ENCODE measurements at places on chromosomes 2 and 18.

- DNase-seq, result no peak
Measured at GRCh38 chr2:105747991-105748390, 3.3 kb downstream of the NCK2 start.

DNA sequence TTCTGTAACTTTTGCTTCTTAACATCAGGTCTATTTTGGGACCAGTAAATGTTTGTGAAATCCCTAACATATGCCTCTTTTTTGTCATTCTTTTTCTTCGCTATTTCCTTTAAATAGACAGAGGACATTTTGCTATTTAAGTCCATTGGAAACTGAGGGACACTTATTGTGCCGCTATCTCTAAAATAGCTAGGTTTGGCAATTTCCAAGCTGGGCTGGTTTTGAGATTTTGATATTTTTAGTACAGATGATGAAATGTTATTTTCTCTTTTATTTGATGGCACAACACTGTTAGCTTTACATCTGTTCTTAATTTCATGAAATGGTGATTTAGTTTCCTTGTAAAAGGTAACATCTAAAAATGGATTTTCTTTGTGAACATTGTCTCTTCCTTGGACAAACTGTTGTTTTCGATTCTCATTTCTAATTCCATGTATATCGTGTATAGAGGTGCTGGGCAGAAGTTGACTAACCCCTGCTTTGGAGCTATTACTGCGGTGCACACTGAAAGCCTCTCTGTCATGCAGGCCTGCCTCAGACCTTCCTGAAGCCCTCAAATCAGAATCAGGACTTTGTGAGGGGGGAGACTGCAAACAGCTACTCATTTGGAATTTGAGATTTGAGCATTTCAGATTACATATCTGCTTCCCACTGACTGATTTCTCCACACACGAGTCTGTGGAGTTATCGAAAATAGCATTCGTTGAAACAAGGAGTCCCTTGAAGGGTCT is 594 bp downstream of the RAD51AP2 start:
- DNase-seq, result no peak

GRCh38 chr2:239026711-239027361 is 179.0 kb downstream of the TWIST2 start:
- DNase-seq, result no peak

GRCh38 chr2:142045641-142046040 is 85.2 kb downstream of the LRP1B start:
- DNase-seq, result no peak

DNA sequence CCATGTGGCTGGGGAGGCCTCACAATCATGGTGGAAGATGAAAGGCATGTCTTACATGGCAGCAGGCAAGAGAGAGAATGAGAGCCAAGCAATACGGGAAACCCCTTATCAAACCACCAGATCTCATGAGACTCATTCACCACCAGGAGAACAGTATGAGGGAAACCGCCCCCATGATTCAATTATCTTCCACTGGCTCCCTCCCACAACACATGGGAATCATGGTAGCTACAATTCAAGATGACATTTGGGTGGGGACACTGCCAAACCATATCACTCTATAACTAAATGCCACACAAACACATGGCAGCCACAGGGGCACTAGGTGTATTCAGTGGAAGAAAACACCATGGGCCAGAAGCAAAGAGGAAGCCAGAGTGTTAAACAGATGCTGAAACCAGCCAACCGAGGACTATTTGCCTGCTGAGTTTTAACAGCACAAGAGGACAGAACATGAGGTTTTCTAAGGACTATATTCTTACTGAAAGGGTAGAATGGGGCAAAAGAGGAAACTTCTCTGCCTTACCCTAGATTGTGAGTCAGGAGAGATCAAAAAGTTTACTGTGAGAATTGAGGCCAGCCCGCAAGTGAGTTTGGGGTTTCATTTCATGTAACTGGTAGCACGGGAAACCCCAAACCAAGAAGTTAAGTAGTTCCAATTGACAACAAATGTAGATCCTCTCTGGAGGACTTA is 49.2 kb downstream of the SIGLEC15 start:
- no peak for DNase-seq

GRCh38 chr2:53856272-53856671 is 3.5 kb downstream of the GPR75 start:
- no peak for DNase-seq

GRCh38 chr2:205741256-205741978 is 59.1 kb downstream of the NRP2 start:
- DNase-seq, result no peak

DNA sequence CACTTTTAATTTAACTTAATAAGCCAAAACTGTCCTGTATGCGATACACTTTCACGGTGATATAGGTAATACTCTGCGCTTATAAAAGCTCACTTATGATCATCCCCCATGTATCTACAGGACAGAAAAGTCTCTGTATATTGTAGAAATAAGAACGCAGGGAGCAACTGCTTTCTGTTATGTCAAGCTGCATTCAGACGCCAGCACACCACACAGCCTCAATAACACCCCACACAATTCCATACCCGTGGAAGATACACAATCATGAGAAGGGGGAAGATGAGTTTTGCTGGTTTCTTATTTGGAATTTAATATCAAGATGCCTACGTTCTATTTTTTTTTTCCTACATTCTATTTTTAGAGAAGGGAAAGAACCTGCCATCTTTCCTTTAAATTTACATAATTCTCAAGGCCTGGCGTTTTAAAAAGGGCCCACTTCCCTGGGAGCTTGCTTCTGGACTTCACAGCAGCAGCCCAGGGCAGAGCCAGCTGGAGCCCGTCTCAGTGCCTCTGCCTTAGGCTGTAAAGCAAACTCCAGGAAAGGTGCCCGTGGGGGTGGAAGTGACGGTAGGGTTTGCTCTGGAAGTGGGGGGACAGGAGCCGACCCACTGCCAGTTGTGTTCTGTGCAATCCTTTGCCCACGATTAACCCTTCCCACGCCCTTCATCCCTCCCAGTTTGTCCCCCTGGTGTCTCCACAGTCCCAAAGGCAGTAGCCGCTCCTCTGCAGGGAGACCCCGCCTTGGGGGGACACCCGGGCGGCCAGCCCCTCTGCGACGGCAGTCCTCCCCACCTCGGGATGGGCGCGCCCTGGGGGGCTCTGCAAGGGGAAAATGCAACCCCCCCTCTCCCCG is 5.3 kb downstream of the PTGR3 start:
- DNase-seq, result no peak

DNA sequence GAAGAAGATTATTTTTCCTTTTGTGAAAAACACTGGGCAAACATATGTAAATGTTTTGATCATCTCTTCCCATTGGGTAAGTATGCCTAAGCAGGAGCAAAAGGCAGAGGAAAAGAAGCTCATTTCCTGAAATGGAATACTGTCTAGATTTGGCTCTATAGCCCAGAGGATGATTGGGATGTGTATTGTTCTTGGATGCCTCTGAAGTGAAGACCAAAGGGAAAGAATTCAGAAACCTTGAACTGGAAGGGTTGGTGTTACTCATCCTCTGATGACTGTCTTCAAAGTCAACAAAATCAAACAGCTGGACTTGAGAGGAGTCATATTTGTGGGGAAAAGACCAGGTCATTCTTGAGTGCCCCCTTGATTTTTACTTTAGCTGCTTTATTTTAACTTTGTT is 112.6 kb upstream of the NT5C1B start:
- no peak for DNase-seq

DNA sequence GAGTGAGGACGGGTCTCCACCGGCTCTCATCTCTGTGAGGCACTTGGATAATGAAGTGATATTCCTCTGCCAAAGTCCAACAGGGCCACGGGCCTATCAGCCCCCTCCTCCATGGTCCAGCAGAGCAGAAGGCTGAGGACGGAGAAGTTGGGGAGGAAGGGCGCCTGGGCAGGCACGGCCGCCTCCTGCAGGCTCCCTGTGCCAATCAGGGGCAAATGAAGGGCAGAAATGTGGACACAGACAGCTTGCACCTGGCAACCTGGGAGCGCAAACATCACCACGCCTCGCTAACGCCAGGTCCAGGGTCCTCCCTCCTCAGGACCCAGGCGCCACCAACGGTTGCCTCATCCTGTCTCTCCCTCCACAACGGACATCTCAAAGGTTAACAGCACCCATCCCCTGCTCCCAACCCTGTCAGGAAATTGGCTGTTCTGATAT is 24.3 kb downstream of the SMAD7 start:
- no peak for DNase-seq

GRCh38 chr2:11795590-11795989 is 49.2 kb downstream of the LPIN1 start:
- no peak for DNase-seq

GRCh38 chr2:115976916-115977315 is 1534.5 kb downstream of the DPP10 start:
- no peak for DNase-seq

DNA sequence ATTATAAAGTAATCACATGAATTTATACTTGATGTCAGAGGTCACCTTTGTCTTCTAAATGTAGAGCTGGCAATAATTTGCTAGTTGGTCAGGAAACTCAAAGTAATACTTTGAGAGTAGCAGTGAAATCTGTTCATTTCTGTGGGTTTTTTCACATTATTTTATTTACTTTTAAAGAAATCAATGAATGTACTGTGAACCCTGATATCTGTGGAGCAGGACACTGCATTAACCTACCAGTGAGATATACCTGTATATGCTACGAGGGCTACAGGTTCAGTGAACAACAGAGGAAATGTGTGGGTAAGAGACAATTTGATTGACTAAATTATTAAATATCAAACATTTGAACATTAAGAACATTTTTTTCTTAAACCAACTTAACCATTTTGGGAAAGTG is 203.0 kb upstream of the RASGRP3 start:
- no peak for DNase-seq

- DNase-seq, result no peak
Measured at GRCh38 chr2:164782323-164782722, 59.3 kb downstream of the COBLL1 start.

- DNase-seq, result no peak
Measured at GRCh38 chr2:54271843-54272627, 16.0 kb upstream of the TSPYL6 start.

DNA sequence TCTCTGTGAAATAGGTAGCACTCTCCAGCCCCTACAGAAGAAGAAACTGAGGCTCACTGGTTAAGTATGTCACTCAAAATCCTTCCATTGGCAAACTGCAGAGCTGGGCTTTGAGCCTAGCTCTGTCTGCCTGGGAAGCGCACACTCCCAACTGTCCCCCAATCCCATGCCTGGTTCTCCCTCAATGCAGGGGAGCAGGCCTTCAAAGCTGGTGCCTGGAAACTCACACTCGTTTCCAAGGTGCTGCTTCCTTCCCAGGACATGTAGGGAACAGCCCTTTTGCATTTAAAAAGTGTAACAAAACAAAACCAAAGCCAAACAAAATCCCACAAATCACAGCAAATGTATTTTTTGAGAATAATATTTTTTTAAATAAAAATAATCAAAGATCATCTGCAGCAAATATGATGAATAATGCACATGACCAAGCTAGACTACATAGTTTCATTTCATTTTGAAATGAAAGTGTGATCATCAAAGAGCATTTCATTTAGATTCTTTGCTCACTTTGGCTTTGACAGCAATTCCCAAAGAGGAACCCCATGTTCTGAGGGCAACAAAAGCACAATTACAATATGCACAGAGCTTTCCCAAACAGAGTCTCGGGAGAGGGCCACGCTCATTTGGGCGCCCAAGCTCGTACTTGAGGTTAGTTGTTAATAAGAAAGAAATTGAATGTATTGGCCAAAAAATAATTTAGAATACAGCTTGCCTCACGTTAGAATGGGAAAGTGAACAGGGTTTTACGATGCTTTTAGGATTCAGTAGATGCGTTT is 96.7 kb upstream of the ACKR3 start:
- DNase-seq, result no peak

GRCh38 chr2:50746526-50746925 is 285.4 kb downstream of the NRXN1 start:
- DNase-seq, result no peak

DNA sequence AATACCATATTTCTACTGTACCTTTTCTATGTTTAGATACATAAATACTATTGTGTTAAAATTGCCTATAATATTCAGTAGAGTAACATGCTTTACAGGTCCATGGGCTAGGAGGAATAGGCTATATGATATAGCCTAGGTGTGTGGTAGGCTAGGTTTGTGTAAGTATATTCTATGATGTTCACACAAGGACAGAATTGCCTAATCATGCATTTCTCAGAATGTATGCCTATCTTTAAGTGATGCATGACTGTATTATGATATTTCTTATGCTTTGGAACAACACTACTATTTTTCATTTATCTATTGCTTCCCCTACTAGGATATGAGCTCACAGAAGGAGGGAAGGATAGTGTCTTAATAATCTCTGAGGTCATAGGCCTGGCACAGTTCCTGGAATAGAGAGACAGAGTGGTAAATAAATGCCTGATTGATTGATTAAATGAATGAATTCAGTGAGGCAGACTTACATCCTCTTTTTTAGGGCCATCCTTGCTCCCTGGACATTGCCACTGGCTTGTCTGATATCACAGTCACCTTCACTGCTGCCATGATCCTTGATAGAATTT is 121.0 kb downstream of the MYO3B start:
- no peak for DNase-seq

- DNase-seq, result no peak
Measured at GRCh38 chr2:18046558-18047212, 168.2 kb downstream of the KCNS3 start.

DNA sequence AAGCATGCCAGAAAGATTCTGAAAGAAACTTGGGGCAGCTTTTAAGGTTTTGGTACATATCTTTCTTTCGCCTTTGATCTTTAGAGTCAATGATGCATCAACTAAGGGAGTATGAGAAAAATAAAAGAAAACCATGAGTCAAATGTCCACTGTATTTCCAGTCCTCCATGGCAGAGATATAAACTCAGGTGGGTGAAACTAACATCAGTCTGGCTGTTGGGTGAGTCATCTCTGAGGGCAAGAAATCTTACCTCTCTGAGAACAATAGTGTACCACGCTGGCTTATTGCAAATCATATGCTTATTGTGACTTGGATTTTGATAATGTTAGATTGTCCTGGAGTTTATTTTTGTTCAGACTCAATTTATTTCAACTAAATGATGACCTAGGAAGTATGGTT is 521.0 kb downstream of the PLCL1 start:
- no peak for DNase-seq

DNA sequence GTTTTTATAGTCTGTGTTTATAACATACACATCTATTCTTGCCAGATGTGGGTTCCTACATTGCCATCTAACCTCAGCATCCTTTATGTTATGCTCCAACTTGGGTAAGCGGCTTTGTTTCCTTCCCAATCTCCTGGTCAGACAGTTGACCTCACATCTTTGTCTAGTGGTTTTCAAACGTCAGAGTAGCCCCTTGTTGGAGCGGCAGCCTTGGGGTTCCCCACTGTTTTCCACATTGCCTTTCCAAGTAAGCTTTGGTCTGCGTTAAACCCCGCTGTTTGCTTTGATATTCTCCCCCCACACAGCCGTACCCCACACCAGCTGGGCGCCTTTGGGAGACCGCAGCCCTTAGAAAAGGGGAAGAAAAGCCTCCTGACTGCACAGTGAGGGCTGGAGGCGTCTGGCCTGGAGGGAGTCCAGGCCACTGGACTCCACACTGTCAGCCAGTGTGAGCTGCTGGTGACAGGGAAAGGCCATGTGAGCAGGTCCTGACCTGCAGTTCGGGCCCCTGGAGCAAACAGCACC is 83.3 kb downstream of the MALT1 start:
- no peak for DNase-seq

Data from NCI-H460 (cell line).